ENCODE measurements at places on chromosomes 7 and 10.

DNA sequence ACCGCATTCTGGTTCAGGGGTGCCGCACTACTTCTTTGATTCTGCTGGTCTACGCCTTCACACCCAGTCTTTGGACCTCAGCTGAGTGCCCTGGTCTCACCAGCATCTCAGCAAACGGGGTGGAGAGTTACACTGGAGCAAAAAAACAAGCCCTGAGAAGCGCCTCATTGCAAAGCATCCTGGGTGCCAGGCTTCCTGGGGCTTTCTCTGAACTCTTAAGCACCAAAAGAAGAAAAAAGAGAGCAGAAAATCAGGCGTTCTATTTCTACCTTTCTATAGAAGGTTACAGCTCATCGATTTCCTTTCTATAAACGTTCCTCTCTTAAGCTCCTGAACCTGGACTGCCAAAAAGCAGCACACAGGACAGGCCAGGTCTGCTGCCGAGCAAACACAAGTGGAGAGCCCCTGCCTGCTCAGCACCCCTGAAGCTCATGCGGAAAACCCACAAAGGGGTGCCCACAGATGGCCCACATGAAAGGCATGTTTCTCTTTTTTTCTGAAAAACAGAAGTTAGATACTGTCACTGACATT, 217.9 kb downstream of the SFMBT2 start:
- DNase-seq = peak; percentile 41

DNA sequence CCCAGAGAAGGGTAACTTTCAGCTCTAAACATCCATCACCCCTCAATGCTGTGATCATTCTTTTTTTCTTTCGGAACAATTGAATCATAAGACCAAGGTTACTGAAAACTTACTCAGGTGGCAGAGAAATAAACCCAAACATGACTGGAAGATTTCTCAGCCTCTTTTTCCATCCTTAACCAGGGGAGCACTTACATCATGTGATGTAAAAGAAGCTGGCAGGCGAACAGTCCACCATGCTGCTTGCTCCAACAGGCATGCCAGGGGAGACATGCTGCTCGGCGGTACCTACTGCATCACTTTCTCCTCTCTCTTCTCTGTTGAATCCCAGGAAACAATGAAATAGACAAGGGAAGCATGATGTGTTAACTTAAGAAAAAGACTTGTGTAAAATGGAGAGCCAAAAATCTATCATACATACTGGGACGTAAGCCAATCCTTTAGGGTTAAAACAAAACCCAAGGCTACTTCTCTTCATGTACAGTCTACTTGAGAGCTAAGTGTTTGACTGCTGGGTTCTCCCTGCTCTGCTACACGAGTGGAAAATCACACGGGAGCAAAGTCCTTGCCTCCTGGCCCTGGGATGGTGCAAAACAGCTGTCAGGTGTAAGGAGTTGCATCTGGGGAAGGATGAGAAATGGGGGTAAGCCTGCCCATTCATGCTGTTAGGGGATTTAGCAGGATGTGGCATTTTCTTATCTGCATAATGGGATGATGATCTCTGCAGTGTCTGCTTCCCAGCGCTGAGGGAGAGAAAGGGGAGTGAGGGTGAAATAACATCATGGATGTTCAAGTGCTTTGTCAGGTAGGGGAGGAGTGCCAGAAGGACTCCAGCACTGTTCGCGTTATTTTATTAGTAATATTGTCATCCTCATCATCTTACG, 64.3 kb upstream of the ZNF438 start:
- no peak for DNase-seq

- DNase-seq = no peak
Measured at GRCh38 chr10:8058274-8059111, 4.0 kb downstream of the GATA3 start.

DNA sequence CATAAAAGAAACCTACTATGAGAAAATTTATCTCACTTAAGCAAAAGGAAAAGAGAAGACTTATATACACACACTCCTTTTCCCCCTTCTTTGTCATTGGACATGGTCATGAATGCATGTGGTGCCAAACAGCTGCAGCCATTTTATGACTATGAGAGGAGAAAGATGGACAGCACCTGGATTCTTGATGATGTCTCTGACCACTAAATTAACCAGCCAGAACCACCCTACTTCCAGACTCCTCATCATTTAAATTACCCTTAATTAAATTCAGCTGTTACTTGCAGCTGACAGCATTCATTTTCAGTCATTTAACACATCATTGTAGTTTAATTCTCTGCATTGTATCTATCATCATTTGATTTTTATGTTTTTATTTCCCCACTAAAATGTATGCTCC, 379.0 kb upstream of the HPS1 start:
- DNase-seq = no peak

GRCh38 chr7:94123136-94123535, 119.0 kb upstream of the BET1 start:
- DNase-seq = no peak

DNA sequence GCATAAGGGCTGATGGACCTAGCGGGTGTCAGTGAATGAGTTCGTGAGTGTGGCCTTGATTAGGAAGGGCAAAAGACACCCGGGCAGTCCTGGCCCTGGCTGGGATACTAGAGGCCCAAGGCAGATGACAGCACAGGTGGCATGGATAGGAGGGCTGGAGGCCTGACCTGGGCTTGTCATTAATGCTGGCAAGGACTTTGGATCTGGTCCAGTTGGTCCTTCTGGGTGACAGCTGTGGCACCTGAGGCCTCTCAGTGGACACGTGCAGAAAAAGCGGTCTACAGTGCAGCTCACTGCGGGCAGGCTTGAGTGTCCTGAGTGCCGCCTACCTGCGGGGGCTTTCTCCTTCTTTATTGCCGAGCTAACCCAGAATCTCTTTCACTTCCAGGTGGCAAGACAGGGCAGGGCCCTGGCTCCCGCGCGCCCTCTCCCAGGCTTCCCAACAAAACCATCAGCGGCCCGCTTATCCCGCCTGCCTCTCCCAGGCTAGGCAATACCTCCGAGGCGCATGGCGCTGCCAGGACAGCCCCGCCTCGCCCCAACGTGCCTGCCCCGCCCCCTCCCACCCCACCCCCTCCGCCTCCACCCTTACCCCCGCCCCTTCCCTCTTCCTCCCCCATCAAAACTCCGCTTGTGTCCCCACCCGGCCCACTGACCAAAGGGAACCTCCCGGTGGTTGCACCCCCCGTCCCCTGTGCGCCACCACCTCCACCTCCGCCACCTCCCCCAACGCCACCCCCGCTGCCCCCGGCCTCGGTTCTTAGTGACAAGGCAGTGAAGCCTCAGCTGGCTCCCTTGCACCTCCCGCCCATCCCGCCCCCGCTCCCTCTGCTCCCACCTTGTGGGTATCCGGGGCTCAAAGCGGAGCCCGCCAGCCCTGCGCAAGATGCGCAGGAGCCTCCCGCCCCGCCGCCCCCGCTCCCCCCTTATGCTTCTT, 77.4 kb downstream of the WIPF3 start:
- no peak for DNase-seq

DNA sequence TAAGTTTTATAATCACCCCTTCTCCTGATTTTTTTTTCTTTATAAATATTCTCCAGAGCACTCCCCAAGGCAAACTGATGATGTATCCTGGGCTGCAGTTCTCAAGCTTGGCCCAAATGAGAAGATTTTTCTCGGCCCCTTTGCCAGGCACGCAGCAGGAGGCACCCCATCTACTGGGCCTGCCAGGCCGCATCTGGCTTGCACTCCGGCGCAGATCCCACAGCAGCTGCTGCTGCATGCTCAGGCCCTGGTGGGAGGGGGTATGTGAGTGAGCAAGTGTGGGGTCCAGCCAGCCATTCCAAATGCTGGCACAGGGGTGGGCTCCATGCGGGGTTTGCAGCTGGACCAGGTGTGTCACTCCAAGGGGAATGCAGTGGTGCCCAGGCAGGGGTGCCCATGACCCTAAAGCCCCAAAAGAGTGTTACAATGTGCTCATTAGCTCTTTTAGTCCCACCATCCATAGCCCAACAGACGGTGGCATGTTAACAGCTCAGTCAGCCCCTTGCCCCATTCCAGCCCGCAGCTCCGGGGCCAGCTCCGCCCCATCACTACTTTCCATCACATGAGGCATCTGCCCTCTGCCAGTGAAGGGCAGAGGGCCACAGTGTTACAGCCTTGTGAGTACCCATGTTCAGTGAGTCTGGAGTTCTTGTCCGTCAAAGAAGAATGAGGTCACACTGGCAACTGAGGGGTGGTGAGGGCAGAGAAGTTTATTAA, 25.9 kb downstream of the OAT start:
- DNase-seq = no peak

DNA sequence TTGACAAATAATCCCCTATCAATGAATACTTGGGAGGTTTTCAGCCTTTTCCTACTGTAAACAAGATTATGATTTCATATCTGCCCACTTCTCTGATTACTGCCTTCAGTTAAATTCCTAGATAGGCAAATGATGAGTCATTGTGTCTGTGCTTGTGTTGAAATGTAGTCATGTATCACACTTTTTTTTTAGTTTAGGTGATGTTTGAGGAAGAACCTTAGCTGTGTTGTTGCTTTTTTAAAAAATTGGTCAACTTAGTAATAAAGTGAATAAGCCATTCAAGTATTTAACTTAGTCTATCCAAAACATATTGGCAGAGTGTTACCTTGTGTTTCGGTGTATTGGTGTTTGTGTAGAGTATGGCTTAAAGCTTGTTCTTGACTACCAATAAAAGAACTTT, 60.0 kb downstream of the WAC start:
- DNase-seq = no peak

DNA sequence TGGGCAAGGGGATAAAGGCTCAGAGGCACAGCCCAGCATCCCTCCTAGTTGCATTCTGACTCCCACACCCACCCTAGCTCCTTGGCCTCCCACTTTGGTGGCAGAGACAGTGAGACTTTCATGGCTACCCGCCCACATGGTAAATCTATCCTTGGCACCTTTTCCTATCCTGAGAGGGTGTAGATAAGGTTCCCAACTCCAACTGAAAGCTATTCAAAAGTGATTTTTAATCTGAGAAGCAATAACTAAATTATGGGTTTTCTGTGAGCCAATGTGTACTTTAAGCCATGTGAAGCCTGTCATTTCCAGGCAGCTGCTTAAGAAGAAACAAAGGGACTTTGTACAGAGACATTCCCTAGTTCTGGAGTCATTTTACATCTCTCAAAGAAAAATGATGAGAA, 9.1 kb downstream of the LAMB1 start:
- DNase-seq = no peak

DNA sequence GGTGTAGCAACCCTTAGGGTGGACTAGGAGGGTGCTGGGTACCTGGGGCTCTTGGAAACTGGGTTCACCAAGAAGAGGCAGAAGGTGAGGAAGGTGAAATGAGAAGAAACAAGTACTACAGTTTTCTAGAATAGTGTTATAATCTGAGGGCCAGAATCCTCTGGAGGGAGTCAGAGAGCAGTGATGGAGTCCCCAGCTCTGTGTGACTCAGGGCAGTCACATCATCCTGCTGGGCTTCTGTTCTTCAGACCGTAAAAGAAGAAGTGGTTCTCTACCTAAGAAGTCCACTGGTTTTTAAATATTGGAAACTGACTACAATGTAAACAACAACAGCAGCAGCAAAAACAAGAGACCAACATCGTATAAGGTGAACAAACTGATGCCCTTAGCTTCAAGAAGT, 197.3 kb downstream of the PRPF18 start:
- DNase-seq = peak; percentile 43

DNA sequence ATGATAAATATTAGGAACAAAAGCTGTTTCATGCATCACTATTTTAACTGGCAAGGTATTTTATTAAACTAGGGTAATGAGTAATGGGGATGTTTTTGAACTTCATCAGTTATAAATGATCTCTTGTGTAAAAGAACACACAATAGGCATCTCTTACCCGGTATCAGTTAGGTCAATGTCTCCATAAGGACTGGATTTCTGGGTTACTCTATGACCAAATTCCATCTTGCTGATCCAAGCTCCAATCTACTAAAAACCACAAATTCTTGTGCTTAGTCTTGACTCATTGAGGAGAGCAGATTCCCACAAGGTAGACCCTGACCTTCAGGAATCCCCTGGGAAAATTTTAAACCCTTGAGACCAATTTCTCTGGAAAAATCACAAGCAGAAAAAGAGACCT, 1167.7 kb downstream of the XPNPEP1 start:
- DNase-seq = no peak

Data from CD4-positive, alpha-beta T cell (primary cell).